Stimulated activated CD8-positive, alpha-beta memory T cell treated with anti-CD3 and anti-CD28 coated beads, Interleukin-7, amount 100 ng/mL, for 1 hour (primary cell): ENCODE measurements at places on chromosomes 4 and X.

DNA sequence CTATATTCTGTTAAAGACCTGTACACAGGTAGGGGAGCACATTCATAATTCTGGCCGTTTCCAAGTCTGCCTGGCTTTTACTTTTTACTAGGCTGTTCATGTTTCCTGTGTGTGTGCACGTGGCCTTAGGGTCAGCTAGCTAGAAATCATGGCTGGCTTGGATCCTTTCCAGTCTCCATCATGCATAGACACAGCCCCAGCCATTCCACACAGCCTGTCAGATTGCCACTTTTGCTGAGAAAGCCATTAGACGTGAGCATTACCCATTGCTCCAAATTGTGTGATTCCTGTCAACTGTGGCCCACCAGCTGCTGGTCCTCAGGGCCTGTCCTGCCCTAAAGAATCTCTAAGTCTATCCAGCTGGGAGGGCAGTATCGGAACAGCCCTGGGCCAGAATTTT, 11.4 kb upstream of the SORCS2 start:
- no peak for DNase-seq

DNA sequence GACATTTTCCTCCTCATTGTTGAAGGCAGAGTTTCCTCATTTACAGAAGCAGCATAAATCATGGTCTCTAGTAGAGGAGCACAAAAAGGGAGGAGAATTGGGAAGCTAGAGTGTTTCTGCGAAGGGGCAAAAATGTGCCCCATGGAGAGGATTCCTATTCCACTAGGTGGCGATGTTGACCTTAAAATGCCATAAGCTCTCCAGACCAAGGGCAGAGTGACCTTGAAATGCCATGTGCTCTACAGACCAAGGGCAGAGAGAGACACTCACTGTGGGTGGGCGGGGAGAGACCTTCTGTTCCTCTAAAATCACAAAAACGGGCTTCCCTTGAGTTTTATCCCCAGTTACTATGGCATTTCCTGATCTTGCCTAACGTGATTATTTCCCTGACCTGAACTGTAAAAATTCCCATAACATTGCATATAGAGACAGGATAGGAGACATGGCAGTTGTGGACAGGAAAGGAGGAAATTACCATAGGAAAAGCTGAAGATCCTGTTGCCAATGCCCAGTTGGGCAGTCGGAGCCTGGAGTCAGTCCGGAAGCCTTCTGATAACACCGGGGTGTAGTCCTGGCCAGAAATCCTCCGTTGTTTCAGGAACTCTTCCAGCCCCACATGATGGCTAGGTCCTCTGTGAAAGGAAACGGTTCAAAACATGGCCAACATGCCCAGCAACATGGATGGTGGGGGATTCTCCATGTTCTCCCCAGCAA, 567.7 kb downstream of the MAGEB5 start:
- DNase-seq, result no peak

DNA sequence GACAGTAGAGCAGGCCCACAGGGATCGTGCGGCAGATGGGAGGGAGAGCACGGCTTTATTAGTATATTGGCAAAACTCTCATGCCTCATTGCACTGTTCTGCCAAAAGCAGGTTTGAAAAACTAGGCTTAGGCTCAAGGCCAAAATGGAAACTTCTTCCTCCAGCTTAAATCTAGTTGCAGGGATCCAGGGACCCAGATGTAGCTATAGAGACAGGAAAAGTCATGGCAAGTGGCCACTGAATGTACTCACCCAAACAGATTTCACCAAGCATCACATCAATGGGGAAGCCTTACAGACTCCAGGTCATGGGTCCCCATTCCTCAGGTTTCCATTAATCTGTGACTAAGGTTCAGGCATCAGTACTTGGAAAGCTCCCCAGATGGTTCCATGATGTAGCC, 149.2 kb downstream of the STK32B start:
- no peak for DNase-seq

DNA sequence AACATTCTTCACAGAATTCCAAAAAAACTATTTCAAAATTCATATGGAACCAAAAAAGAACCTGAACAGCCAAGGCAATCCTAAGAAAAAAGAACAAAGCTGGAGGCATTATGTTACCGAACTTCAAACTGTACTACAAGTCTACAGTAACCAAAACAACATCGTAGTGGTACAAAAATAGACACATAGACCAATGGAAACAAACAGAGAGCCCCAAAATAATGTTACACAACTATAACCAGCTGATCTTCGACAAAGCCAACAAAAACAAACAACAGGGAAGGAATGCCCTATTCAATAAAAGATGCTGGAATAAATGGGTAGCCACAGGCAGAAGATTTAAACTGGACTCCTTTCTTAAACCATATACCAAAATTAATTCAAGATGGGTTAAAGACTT, 1189.6 kb downstream of the PCDH18 start:
- DNase-seq, result no peak

DNA sequence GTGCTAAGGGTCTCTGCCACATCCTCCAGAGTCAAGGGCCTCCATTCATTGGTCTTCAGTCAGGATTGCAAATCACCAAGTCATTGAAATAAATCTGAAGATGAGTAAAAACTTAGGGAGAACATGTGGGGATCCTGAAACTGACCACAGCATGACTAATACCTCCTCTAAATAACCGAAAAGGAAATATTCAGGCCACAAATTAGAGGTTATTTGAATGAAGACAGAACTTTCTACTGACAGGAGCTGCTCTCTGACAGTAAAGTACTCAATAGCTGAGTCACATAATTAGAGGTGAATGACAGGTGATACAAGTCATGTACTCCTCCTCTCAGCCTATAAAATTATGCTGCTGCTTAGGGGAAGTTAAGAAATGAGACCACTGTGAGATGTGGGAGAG, 240.2 kb upstream of the F9 start:
- DNase-seq, result no peak

DNA sequence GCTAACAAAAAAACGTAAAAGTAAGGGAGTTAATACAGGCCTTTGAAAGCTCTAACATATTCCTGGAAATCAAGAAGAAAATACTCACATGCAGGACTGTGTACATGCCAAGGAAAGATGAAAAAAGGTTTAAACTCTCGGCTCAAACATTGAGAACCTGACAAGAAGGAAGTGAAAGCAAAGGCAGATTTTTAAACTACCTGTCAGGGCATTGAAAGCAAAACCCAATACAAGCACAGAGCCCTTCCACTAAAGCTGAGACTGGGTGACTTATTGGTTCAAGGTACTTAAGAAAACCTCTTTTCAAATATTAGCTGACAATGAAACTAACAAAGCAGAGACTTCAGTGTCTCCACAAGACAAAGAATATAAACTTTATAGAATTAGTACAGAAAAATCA, 313.0 kb upstream of the GRID2 start:
- DNase-seq, result no peak

GRCh38 chrX:134990801-134991481, at the start of gene SMIM10:
SMIM10 (plus strand) TSS chrX:134990991; CDS start chrX:134991096, 105 bp downstream.
- DNase-seq, result no peak

GRCh38 chr4:78665216-78665770, 110.9 kb upstream of the BMP2K start:
- DNase-seq, result no peak

- DNase-seq, result peak; percentile 10
These were observed 105.6 kb downstream of the HNRNPD start for GRCh38 chr4:82268050-82268825.

DNA sequence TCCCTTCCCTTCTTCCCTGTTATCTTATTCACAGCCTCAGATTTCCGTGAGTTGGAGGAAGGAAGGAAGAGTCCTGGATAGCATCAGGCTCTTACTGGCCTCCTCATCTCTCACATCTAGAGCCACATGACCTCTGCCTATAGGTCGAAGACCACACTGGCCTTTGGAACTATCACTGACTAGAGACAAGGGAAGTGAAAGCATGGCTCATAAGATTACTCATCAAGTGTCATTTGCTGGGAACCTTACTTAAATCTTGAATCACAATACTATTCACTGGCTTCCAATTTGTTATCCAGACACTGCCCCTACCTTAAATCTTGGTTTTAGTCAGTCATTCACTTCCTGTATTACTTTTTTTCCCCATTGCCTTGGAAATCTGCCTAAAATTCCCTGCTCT, 61.6 kb upstream of the MTMR8 start:
- no peak for DNase-seq

DNA sequence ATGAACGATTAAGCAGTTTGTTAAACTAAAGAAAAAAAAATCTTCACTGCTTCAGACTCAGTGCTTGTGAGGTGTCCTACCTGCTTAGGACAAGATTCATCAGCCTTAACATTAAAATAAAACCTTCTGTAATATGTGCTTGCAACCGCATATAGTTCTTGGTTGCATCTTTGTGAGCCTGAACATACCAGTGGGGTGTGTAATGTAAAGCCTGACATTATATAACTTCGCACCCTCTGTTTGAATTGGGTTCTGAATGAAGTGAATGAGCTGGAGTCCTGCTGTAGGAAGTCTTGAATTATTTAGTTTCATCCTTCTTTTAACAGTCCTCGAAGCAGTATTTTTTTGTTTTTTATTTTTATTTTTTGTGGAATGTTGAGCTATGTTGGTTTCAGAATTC, 3.1 kb downstream of the KDM6A start:
- DNase-seq, result no peak

DNA sequence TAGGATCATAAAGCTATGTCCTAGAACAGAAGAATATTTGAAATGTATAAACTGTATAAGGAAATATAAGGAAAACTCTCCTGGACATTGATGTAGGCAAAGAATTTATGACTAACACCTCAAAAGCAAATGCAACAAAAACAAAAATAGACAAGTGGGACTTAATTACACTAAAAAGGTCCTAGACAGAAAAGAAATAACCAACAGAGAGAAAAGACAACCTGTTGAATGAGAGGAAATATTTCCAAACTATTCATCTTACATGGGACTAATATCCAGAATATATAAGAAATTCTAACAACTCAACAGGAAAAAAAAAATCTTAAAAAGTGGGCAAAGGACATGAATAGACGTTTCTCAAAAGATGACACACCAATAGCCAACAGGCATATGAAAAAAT, 54.4 kb upstream of the PRDX4 start:
- DNase-seq, result no peak

GRCh38 chrX:109830704-109831206, 97.7 kb upstream of the ACSL4 start:
- DNase-seq, result no peak

GRCh38 chr4:7697821-7698220, 241.8 kb downstream of the AFAP1 start:
- DNase-seq, result no peak

GRCh38 chrX:151830911-151831310, 81.8 kb upstream of the MAGEA4 start:
- no peak for DNase-seq

- DNase-seq, result peak; percentile 0
These were observed 21.4 kb upstream of the NOX1 start for GRCh38 chrX:100895365-100896075.

DNA sequence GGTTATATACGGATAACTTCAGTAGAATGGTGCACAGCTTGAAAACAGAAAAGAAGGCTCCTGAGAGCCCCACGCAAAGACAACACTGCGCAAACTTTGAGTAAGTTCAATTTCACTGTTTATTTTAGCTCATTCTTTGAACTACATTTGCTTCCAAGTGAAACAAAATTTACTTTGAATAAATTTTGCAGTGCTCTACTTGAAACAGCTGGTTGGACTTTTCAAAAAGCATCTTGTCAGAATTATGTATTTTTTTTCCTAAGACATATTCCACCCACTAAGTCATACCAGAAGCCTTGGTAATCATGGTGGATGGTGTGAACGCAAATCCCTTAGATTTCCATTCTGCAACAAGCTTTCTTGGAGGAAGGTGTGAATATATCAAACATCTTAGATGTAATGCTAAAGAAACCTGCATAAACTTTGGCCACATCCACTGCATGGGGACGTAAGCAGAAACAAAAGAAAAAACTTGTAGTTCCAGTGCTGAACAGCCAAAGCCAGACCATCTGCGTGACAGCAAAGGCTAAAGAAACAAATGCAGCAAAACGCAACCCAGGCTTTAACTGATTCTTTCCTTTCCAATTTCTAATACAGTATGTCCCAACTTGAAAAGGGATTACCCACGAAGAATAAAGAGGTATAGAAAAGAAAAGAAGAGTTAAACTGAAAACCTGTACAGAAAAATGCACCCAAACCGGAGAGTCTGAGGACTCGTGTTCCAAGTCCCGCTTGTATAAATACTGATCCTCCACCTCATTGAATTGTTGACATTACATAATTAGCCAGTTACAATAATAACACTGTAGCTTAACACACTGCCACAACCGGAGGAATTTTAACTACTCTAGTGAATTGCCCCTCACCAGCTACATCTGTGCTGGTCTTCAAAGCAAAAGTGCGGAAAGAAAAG, 90.9 kb downstream of the SH3RF1 start:
- DNase-seq, result no peak

GRCh38 chr4:169225812-169226211, 44.9 kb downstream of the SH3RF1 start:
- DNase-seq, result no peak

- no peak for DNase-seq
These were observed 12.1 kb downstream of the ACSL4 start for GRCh38 chrX:109720947-109721346.

DNA sequence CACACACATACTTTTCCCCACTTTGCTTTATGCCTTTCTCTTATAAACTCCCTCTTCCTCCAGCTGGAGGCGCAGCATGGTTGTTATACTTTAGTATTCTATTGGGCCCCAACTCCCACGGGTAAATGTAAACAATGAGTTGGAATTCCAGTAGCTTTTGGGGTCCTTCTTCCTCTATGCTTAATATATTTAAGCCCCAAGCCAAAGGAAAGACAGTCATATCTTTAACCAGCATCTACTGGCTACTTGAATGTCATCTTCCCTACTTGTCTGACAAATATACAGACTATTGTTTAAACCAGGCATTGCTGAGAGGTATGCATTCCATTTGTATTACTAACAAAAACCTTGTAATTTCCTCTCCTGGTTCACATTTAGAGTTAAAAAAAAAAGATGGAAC, 72.9 kb downstream of the WDR19 start:
- DNase-seq, result no peak

DNA sequence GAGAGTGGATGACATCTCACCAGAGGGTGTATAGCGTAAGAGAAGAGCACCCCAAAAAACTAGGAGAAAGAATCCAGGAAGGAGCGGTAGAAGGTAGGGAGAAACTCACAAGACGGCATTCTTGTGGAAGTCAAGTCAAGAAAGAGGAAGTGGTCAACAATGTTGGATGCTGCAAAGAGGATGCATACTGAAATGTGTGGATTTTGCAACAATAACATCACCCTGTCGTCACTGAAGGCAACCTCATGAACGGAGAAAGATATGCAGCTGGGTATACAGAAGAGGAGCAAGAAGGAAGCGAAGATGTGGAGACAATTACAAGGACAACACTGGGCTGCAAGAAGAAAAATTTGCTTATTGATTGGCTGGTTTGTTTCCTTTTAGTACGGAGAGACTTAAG, 11.4 kb upstream of the TAPT1 start:
- no peak for DNase-seq

DNA sequence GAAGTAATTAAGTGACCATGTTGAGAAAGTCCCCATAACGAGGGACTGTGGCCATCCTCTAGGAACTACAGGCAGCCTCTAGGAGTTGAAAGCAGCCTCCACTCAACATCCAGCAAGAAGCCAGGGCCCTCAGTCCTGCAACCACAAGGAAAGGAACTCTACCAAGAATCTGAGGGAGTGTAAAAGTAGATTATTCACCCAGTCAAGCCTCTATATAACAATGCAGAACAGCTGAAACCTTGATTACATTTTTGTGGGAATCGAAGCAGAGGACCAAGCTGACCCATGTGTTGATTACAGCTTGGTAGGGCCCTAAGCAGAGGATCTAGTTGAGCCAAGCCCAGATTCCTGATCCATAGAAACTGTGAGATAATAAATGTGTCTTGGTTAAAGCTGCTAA, 17.1 kb downstream of the RPS6KA6 start:
- no peak for DNase-seq
